NCI-H1092 treated with DMSO at 0.1 percent for 48 hours (cell line): ENCODE measurements at places on chromosomes 12 and 14.

DNA sequence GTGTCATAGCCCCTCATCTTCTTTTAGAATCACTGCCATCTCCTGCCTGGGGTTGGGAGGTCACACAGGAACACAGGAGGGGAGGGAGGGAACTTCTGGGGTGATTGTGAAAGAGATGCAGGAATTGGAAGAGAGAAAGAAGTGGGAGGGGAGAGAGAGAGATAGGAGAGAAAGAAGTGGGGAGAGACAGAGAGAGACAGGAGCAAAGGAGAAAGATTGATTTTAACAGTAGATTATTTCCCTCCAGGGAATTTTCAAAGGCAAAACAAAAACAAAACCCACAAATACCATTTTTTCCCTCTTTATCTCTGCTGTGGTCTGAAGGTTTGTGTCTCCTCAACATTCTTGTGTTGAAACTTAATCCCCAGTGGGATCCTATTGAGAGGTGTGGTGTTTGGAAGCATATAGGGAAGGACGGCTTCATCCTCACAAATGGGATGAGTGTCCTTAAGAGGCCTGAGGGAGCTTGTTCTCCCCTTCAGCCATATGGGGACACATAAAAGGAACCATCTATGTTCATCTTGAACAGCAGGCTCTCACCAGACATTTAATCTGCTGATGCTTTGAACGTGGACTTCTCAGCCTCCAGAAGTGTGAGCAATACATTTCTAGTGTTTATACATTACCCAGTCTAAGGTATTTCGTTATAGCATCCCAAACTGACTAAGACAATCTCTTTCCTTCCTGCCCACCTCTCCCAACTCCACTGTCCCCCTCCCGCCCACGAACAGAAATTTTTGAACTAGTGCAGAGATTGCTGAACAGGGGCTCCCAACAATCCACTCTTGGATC is 134.9 kb upstream of the MAX start:
- no peak for DNase-seq

GRCh38 chr12:59070322-59070933 is 150.1 kb upstream of the LRIG3 start:
- DNase-seq = peak; percentile 26

- DNase-seq = no peak
Observed at GRCh38 chr14:71261206-71261605, 353.9 kb downstream of the PCNX1 start.

GRCh38 chr12:69401940-69402339 is 42.4 kb downstream of the YEATS4 start:
- DNase-seq = no peak

DNA sequence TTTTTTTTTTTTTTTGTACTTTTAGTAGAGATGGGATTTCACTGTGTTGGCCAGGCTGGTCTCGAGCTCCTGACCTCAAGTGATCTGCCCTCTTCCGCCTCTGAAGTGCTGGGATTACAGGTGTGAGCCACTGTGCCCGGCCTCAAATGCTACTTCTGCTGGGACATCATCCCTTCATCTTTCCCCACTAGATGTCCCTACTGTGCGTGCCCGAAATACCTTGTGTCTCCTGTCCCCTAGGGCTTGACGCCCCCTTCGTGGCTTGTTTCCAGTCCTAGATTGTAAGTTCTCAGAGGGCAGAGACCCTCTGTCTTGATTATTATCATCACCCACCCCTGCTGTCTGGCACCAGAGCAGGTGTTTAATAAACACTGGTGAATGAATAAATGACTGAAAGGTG is 14.9 kb downstream of the CCDC63 start:
- DNase-seq = no peak

- peak; percentile 14 for DNase-seq
Observed at GRCh38 chr14:88168498-88169165, 154.4 kb downstream of the KCNK10 start.

- DNase-seq = no peak
Observed at GRCh38 chr12:54991161-54991990, 6.8 kb upstream of the TESPA1 start.

GRCh38 chr12:57896434-57897201 is 44.7 kb upstream of the ATP23 start:
- peak; percentile 75 for DNase-seq

DNA sequence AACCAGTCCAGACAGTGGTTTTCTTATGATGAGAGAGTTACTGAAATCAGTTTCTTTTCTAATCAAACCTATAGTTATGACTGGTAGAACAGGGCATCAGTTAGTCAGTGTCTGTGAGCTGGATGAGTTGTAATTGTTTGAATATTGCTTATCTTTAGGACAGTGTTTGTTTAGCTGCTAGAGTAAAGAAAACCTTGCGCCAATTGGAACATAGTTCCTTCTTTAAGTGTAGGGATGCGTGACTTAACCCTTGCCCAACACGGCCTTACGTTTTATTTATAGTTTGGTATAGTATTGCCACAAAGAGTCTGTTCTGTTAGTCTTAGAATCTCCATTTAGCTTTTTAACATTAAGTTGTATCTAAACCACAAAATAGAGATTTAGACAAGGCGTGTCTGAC is 572.6 kb downstream of the SLC16A7 start:
- no peak for DNase-seq

DNA sequence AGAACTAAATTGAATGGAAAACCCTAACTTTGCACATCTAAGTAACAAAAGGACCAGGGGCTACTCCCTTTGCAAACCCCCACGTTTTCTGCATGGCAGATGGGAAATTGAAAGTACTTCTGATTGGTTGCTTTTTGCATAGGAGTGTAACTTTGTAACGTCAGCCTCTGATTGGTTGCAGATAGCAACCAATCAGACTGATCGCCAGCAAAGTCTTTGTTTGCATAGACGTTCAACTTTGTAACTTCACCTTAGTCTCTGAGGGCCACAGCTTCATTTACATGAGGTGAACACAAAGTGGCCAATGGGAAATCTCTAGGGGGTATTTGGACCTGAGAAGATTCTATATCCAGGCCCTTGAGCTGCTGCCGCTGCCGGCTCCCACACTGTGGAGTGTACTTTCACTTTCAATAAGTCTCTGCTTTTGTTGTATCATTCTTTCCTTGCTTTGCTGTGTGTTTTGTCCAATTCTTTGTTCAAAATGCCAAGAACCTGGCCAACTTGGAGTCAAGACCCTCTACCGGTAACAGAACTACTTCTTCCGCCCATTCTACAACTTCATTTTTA is 102.5 kb upstream of the PRICKLE1 start:
- no peak for DNase-seq

- DNase-seq = no peak
Observed at GRCh38 chr14:77620222-77620870, 3.9 kb upstream of the SPTLC2 start.

- DNase-seq = no peak
Observed at GRCh38 chr12:59076622-59077021, 156.3 kb upstream of the LRIG3 start.

DNA sequence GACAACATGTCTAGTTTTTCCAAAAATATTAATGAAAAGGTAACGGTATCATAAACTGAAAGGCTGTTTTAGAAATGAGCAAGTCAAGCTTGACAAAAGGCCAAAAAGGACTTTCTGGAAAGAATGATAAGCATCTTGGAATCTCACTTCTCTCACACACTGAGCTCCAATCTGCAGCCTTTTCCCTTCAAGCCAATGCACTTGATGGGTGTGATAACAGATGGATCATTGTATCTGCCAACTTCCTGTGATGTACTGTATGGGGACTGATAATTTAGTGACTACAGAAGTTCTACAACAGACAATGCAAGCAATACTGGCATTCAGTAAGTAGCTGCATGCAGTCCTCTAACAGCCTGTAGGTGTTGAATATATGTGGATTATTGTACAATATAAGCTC is 147.1 kb downstream of the MED13L start:
- DNase-seq = no peak

DNA sequence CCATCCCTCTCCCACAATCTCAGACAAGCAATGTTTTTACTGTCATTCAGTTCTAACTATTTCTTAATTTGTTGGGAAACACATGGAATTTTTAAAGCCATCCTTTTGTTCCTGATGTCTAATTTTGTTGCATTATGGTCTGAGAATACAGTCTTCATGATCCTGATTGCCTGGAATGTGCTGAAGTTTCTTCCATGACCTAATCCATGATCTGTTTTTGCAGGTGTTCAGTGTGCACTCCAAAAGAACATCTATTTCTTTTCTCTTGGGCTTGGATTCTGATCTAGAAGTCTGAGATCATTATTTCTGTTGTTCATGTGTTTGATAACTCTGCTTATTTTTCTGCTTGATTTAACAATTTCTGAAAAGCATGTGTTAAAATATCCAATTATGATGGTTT is 43.2 kb upstream of the PHC1 start:
- no peak for DNase-seq

- DNase-seq = no peak
Observed at GRCh38 chr14:94161058-94161457, 13.1 kb upstream of the PPP4R4 start.

GRCh38 chr14:100902295-100903133 is 1.0 kb downstream of the RTL1 start:
- DNase-seq = no peak

- no peak for DNase-seq
Observed at GRCh38 chr12:52920937-52921336, 16.1 kb upstream of the KRT8 start.
